ENCODE measurements at places on chromosomes 11 and 22. TPM values are rescaled to one million over a fixed set of nuclear protein-coding genes. Genes with fewer than 3 reads are reported as not detected.
A peak's percentile ranks its signal among the peaks of the same experiment; 100 is the strongest.

Gene GPHA2
- total RNA-seq, result not detected

Gene CEND1
- total RNA-seq, result not detected

Gene BET1L
- 28.6 TPM for total RNA-seq

Gene OR52I2
- total RNA-seq, result not detected

Gene MRPL48
- total RNA-seq, result 28.5 TPM

Gene APLNR
- total RNA-seq, result 0.48 TPM

Gene SAA4
- total RNA-seq, result 73.8 TPM

Gene OR56A4
- total RNA-seq, result not detected

Gene ABTB2
- 12.4 TPM for total RNA-seq

- no peak overlapping the region for H3K27ac ChIP-seq
- H3K4me1 ChIP-seq, result peaks cover 10% of the 10 kb centered on the region
- no peaks in the 10 kb centered on the region for H3K27me3 ChIP-seq
- H3K36me3 ChIP-seq, result no peaks in the 10 kb centered on the region
- H3K4me3 ChIP-seq, result no peak overlapping the region
Observed at GRCh38 chr11:19959210-19959609, 201.1 kb downstream of the DBX1 start.

- H3K27ac ChIP-seq, result no peak overlapping the region
- no peaks in the 10 kb centered on the region for H3K27me3 ChIP-seq
- H3K36me3 ChIP-seq, result no peaks in the 10 kb centered on the region
- H3K4me3 ChIP-seq, result no peak overlapping the region
Observed at GRCh38 chr11:12606597-12606996, 67.6 kb upstream of the TEAD1 start.

GRCh38 chr11:120144501-120144900, 6.6 kb upstream of the TRIM29 start:
- no peak overlapping the region for H3K4me3 ChIP-seq
- peaks cover 6% of the 10 kb centered on the region for H3K27me3 ChIP-seq
- no peak for DNase-seq
- no peaks in the 10 kb centered on the region for H3K4me1 ChIP-seq
- no peaks in the 10 kb centered on the region for H3K36me3 ChIP-seq

GRCh38 chr22:20271114-20271994, 3.2 kb upstream of the RTN4R start:
- H3K27me3 ChIP-seq, result no peaks in the 10 kb centered on the region
- H3K27ac ChIP-seq, result no peak overlapping the region
- DNase-seq, result no peak
- no peak overlapping the region for H3K4me3 ChIP-seq
- peaks cover 3% of the 10 kb centered on the region for H3K4me1 ChIP-seq

GRCh38 chr11:71379701-71380100, 68.5 kb downstream of the DHCR7 start:
- peak overlapping the region; percentile 40 for H3K27ac ChIP-seq
- peaks cover 12% of the 10 kb centered on the region for H3K27me3 ChIP-seq
- no peak for DNase-seq

GRCh38 chr11:107131756-107132155, 113.5 kb upstream of the GUCY1A2 start:
- peak; percentile 26 for DNase-seq
- peak overlapping the region; percentile 0 for H3K27ac ChIP-seq
- H3K36me3 ChIP-seq, result no peaks in the 10 kb centered on the region

GRCh38 chr22:43154887-43155536, 3.7 kb downstream of the TSPO start:
- no peak for DNase-seq
- no peaks in the 10 kb centered on the region for H3K27me3 ChIP-seq

DNA sequence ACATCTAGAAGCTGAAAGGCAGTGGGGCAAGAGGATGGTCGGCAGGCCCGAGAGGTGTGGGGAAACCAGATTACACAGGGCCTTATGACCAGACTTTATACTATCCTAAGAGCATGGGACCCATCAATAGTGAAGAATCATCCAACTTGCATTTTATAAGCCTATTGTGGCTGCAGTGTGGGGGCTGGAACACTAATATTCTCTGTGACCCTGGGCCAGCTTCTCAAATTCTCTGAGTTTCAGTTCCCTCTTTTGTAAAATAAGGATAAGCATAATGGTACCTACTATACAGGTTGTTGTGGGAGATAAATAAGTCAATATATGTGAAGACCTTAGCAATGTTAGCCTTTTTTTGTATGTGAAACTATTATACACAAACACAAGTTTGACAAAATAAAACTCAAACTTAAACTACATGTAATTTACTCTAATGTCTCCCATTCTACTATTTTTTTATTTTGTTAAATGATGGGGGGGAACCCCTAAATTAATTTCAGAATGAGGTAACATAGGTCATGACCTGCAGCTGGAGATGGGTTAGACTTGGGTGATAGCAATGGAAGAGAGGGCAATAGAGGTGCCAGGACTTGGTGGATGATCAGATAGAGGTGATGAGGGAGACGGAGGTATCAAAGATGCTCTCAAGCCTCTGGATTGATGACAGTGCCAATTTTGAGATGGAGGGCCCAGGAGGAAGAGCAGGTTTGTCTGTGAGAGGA, 30.1 kb downstream of the SMCO4 start:
- H3K27me3 ChIP-seq, result no peaks in the 10 kb centered on the region
- no peak for DNase-seq
- H3K36me3 ChIP-seq, result no peaks in the 10 kb centered on the region
- no peak overlapping the region for H3K27ac ChIP-seq
- no peak overlapping the region for H3K4me3 ChIP-seq
- H3K4me1 ChIP-seq, result no peaks in the 10 kb centered on the region

DNA sequence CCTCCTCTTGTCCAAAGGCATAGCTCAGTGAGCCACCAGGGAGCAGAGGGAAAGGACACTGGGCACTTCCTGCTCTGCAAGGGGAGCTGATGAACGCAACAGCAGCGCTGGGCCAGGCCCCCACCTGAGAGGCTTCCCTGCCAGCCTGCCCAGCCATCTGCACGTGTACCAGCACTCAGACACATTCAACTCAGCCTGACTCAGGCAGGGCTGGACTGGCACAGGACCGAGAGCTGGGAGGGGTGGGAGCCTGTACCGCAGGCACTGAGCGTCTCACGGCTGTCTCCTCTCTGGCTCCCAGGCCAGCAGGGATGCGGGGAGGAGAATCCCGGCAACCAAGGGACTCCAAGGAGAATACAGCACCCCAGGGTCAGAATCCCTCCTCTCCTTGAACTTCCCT, 411.8 kb downstream of the CTTN start:
- no peak overlapping the region for H3K4me3 ChIP-seq
- no peak for DNase-seq

- no peak overlapping the region for H3K4me3 ChIP-seq
- H3K4me1 ChIP-seq, result peaks cover 23% of the 10 kb centered on the region
- DNase-seq, result no peak
Observed at GRCh38 chr11:61610905-61611304, 30.0 kb upstream of the SYT7 start.

DNA sequence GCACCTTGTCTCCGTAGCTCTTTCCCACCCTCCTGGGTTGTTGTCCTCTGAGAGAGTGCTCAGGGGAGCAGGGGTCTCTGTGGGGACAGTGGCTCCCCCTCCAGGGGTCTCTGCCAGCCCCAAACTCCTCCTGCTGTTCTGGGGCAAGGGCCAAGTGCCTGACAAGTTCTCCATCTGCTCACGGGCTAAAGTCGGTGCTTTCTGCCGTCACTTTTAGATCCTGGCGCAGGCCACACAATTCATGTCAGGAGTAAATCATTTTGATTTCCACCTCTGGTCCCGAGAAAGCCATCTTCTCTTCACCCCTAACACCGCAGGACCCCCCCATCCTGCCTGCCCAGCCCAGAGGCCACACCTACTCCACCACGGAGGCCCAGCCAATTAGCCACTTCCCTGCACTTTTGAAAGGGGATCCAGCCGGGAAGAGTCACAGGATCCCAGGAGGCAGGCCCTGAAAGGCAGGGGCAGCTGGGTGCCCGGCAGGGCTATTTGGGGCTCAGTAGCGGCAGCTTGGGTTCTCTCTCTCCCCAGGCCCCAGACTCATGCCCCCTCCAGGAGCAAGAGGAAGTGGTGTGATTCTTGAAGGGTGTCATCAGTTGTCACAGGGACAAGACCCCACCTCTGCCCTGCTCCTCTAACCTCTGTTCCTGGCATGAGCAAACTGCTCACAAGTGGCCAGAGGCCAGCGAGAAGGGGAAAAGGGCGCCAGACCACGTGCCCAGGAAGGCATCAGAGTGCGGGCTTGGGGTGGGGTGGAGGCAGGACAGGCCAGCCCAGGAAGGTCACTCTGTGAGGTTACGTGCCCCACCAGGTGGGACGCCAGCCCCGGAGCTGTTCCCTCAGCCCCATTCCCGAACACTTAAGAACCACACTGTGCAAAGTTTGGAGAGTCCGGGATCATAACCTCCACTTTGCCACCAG, 1.3 kb downstream of the MACROD1 start:
- no peak overlapping the region for H3K4me3 ChIP-seq
- H3K27me3 ChIP-seq, result no peaks in the 10 kb centered on the region
- no peak overlapping the region for H3K27ac ChIP-seq
- DNase-seq, result no peak

GRCh38 chr11:72721689-72722049, 30.5 kb downstream of the ARAP1 start:
- no peaks in the 10 kb centered on the region for H3K27me3 ChIP-seq
- H3K4me3 ChIP-seq, result peak overlapping the region; percentile 19
- H3K4me1 ChIP-seq, result peaks cover 32% of the 10 kb centered on the region
- peak overlapping the region; percentile 85 for H3K27ac ChIP-seq
- no peaks in the 10 kb centered on the region for H3K36me3 ChIP-seq
- peak; percentile 59 for DNase-seq

- H3K4me1 ChIP-seq, result no peaks in the 10 kb centered on the region
- peak; percentile 75 for DNase-seq
- H3K27ac ChIP-seq, result peak overlapping the region; percentile 98
Observed at GRCh38 chr22:38203090-38203810, 1.5 kb downstream of the MAFF start.

- H3K27ac ChIP-seq, result peak overlapping the region; percentile 9
Observed at GRCh38 chr11:3929232-3929631, 73.8 kb downstream of the STIM1 start.

GRCh38 chr11:19200410-19201201, 1.2 kb downstream of the CSRP3 start:
- DNase-seq, result no peak
- no peaks in the 10 kb centered on the region for H3K27me3 ChIP-seq
- no peaks in the 10 kb centered on the region for H3K36me3 ChIP-seq
- no peak overlapping the region for H3K4me3 ChIP-seq

GRCh38 chr22:31585161-31585859, 76.7 kb downstream of the PISD start:
- no peak for DNase-seq
- H3K36me3 ChIP-seq, result no peaks in the 10 kb centered on the region
- peak overlapping the region; percentile 84 for H3K27ac ChIP-seq
- no peak overlapping the region for H3K4me3 ChIP-seq
- H3K27me3 ChIP-seq, result no peaks in the 10 kb centered on the region

- peak; percentile 55 for DNase-seq
- no peak overlapping the region for H3K4me3 ChIP-seq
- H3K27ac ChIP-seq, result no peak overlapping the region
- no peaks in the 10 kb centered on the region for H3K27me3 ChIP-seq
Observed at GRCh38 chr11:101686514-101686913, 102.7 kb upstream of the TRPC6 start.

DNA sequence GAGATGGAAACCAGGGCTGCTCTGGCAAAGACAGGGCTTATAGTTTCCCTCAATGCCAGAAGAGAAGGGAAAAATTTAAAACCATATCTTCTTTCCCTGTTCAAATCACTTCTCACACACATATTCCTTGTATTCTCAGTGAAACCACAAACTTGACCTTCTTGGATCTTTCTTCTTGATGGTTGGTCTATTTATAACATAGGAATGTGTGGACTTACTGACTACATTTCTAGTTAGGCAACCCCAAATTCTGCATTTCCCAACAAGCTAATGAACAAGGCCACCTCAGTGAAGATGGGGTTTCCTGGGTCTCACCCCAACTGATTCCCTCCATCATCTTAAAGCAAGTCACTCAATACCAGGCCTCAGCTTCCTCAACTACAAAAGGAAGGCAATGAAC, 3.8 kb upstream of the QSER1 start:
- peaks cover 6% of the 10 kb centered on the region for H3K4me1 ChIP-seq
- H3K27me3 ChIP-seq, result no peaks in the 10 kb centered on the region
- DNase-seq, result no peak

GRCh38 chr11:75174781-75175370, 24.0 kb downstream of the SLCO2B1 start:
- no peak overlapping the region for H3K27ac ChIP-seq
- H3K4me1 ChIP-seq, result peaks cover 10% of the 10 kb centered on the region
- no peaks in the 10 kb centered on the region for H3K36me3 ChIP-seq
- no peak overlapping the region for H3K4me3 ChIP-seq
- DNase-seq, result no peak

DNA sequence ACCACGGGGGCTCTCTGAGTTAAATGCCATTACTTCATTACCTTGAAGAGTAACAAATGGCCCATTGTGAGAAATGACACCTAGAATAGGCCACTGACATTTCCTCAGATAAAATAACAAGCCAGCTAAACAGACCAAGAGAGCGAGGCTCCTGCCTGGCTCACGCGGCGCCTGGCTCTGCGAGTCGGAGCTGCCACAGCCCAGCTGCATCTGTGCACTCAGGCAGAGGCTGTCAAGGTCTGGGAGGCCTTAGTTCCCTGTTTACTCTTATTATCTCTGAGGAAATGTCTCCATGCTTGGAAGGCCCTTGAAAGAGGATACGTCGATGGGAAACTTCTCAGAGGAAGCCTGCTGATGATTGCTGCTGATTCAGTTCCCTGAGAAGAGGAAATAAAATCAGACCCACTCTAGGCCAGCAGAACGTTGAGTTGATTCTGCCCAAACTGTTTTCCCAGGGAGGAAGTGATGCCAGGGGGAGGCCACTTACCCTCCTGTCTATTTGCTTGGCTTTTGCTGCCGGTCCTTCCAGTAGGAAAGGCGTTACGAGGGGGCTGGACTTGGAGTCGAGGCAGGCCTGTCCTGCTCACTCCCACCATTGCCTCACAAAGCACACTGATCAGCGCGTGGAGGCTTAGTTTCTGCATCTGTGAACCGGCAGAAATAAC, 208.8 kb downstream of the TBC1D22A start:
- H3K27ac ChIP-seq, result peak overlapping the region; percentile 39
- H3K27me3 ChIP-seq, result no peaks in the 10 kb centered on the region
- H3K4me1 ChIP-seq, result peaks cover 7% of the 10 kb centered on the region
- no peaks in the 10 kb centered on the region for H3K36me3 ChIP-seq

GRCh38 chr22:38921120-38921519, 36.3 kb upstream of the APOBEC3A start:
- no peaks in the 10 kb centered on the region for H3K27me3 ChIP-seq
- DNase-seq, result peak; percentile 58
- H3K27ac ChIP-seq, result peak overlapping the region; percentile 69
- H3K36me3 ChIP-seq, result no peaks in the 10 kb centered on the region

DNA sequence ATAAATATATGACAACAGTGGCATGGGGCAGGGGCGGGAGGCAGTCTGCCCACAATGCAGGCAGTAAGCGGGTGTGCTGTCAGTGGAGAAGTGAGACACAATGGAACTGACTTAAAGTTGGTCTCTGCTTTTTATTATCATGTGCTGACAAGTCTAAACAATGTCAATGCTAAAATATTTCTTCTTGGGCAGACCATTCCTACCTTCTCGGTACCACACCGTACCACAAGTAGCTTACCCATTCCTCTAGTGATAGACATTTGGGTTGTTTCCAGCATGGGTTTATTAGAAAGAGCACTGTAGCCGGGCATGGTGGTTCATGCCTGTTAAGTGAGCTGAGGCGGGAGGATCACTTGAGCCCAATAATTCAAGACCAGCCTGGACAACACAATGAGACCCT, 2.6 kb upstream of the CHADL start:
- DNase-seq, result no peak
- no peaks in the 10 kb centered on the region for H3K27me3 ChIP-seq
- H3K4me1 ChIP-seq, result no peaks in the 10 kb centered on the region
- H3K4me3 ChIP-seq, result no peak overlapping the region
